ENCODE measurements at places on chromosomes 4 and X.
A peak's percentile ranks its signal among the peaks of the same experiment; 100 is the strongest.

- no peak for DNase-seq
Measured at GRCh38 chrX:13180807-13181206, 136.4 kb upstream of the FAM9C start.

GRCh38 chr4:85127653-85128052 is 161.2 kb upstream of the WDFY3 start:
- no peak for DNase-seq

- no peak for DNase-seq
Measured at GRCh38 chr4:165294907-165295306, 32.6 kb upstream of the MSMO1 start.

- DNase-seq: no peak
Measured at GRCh38 chr4:184548316-184548647, 73.9 kb upstream of the IRF2 start.

- DNase-seq: no peak
Measured at GRCh38 chrX:19670321-19670750, 155.0 kb upstream of the MAP3K15 start.

DNA sequence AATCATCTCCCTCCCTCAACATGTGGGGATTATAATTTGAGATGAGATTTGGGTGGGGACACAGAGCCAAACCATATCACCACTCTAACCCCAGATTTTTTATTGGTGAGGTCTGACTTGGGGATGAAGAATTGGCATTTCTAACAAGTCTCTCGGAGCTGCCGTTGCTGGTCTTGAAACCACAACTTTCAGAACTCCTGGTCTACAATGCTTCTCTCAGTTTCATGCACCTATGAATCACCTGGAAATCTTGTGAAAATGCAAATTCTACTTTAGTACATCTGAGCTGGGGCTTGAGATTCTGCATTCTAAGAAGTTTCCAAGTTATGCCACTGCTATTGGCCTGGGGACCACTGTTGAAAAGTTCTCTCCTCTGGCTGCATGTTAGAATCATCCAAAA is 78.6 kb downstream of the PALLD start:
- DNase-seq: no peak

- no peak for DNase-seq
Measured at GRCh38 chr4:139764182-139764581, 98.6 kb downstream of the MGST2 start.

DNA sequence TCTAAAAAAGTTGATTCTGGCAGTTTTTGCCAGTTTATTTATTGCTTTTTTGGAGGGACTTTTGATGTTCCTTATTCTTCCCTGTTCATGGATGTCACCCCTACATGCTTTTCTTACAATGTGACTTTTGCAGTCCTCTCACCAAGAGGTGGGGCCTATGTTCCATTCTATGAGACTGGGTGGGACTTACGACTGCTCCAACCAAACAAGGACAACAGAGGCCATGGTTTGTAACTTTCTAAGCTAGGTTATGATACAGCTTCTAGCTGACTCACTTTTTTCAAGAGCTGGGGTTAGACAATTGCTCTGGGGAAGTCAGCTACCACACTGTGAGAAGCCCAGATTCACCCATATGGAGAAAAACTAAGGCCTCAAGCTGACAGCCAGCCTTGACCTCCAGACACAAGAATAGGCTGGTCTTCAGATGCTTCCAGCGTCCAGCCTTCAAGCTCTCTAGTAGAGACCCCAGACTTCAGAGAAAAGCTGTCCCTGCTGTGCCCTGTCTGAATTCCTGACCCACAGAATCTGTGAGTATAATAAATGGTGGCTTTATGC is 39.5 kb downstream of the ENOPH1 start:
- DNase-seq: no peak

DNA sequence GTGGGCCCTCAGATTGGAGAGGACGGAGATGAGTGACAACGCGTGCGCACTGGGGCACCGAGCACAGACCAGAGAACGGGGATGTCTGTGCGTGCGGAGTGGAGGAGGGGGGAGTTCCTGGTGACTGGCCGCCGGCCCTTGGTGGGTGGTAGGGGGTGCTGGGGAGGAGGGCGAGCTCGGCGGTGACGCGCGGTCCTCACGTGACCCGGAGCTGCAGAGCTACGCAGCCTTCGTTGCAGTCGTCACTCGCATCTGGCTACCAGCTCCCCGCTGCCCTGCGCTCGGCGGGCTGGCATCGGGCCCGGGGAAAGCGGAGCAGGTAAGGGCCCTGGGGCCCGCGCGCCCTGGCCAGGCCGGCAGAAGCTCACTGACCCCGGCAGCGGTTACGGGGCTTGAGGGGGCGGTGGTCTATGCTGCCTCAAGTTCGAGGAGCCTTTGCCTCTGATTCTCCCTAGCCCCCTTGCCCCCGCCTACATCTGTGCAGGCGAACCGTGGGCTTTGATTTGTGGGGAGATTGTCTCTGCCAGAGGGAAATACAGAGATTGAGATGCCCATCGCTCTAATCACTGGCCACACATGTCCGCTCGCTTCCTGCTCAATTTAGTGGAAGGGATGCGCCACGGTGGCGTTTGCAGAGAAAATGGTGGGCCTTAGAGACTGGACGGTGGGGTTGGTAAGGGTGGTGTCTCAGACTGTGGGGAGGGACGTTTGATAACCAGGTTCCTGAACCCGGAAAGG is at the start of gene ARMCX4:
Gene ARMCX4, plus strand, starts transcription at position 245 of the 738 bp plus-strand sequence. CDS start 3,134 bp downstream, outside the sequence.
- no peak for DNase-seq

- DNase-seq: peak; percentile 42
Measured at GRCh38 chr4:184529283-184529682, 54.9 kb upstream of the IRF2 start.

GRCh38 chr4:1570291-1571164 is 113.6 kb downstream of the FAM53A start:
- DNase-seq: no peak

DNA sequence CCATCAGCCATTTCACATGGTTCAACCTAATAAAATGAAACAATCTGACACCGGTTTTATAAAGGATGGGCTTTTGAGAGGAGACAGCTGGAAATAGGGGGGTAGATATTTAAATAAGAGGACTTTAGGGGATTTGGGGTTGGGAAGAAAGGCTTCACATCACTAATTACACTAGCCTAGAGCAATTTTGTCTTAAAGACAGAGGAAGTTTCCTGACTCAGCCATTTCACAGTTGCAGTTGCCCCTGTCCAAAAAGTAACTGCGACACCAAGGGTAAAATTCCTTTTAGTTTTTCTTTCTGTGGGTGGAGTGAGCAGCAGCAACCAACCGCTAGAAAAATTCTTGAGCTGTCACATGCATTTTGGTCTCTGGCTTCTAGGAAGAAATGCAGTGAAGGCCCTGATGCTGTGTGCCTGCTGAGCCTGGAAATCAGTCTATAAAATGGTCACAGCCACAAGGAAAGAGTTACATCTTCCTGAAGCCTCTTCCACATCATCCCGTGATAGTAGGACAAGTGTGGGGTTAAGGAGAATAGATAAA is 233.6 kb downstream of the ZNF674 start:
- DNase-seq: no peak

- no peak for DNase-seq
Measured at GRCh38 chr4:181046809-181047208, 1196.4 kb upstream of the TENM3 start.

- no peak for DNase-seq
Measured at GRCh38 chr4:146485968-146486367, 35.8 kb downstream of the SLC10A7 start.

GRCh38 chrX:80293354-80293753 is 126.9 kb upstream of the TENT5D start:
- no peak for DNase-seq

DNA sequence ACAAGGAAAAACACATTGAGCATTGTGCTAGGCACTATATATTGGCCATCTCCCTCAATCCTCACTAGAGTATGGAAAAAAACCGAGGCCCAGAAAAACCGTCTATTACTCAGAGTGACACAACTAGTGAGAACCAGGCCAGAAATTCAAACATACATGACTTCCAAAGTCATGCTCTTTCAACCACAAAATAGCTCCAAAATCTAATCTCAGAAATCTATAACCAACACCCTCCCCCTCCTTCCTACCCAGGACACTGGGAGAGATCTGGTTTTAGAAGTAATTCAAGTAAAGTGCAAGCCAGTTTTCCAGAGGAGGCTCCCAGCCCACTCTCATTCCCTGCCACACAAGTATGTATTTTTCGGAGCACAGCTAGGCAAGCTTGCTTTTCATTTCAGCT is 7.6 kb downstream of the HS3ST1 start:
- no peak for DNase-seq

- no peak for DNase-seq
Measured at GRCh38 chrX:120653000-120653399, 23.1 kb upstream of the C1GALT1C1 start.

DNA sequence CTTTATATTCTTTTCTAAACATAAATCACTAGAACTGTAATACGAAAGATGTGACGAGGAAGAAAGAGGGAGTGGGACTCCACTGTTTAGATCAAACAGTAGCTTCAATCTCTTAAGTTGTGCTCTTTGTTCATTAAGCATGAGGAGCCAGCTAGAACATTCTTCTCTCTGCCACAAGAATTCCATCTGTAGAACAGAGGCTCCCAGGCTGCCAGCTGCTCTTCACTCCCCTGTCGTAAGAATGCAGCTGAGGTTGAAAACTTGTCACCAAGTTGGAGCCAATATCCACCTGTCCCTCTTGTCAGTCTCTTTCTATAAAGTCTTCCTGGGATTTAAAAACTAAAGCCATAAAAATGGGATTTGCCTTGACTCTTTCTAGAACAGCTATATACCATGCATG is 65.0 kb upstream of the SEC24B start:
- DNase-seq: no peak

GRCh38 chr4:97582890-97583289 is 560.4 kb downstream of the STPG2 start:
- no peak for DNase-seq

DNA sequence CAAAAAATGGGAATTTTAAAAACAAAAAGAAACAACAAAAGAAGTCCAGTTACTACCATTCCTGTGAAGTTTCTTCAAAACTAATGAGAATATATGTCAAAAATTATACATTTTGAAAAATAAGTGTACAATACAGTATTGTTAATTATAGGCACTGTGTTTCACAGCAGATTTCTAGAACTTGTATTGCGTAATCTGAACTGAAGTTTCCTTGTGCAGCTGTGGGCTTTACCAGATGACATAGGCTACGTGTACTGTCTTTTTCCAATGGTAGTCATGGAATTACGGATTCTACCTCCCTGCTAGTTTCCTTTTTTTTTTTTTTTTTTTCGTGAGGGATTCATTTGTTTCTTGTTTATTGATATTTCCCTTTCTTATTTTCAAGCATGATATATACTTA is 113.8 kb upstream of the GABRA2 start:
- DNase-seq: no peak

DNA sequence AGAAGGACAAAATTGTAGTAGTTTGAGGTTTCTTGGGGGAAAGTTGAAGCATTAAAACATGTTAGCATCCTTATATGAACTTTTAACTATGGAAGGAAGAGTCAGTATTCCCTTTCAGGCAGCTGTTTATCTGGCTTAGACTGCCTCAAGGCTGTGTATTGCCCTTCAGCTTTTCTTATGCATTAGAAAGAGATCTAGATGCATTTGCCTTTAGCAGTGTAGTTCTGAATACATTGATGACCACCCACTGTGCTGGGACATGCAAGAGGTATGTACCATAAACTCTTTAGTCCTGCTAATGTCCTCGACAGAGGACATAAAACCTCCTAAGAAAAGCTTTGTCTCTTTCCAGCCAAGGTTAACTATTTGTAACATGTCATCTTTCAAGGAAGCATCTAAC is 2.9 kb downstream of the FAM200B start:
- DNase-seq: no peak

DNA sequence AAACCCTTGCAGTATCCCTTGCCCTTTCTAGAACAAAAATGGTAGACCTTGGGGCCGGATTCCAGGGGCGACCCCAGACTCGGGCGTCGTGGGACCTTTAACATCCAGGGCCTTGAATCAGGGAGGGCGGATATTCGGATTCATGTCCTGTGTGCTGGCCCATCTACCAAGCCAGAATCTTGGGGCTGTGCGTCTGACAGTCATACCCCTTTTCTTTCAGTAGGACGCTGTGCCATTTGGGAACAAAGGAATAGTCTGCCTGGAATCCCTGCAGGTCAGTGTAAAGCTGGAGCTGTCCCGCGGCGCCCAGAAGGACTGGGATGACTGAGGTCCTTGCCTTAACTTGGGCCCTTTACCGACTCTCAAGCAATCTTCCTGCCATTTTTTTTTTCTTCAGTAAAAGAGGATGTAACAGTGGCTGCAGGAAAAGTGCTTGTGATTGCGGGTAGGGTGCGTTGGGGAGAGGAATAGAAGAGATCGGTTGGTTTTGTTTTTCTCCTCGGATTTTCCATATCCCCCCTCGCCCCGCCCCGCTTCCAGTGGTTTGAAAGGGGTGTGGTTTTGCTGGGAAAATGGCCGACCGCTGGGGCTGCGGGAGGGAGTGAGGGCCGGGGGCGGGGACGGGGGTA is 518 bp downstream of the ARMCX1 start:
- no peak for DNase-seq

GRCh38 chrX:63761639-63762038 is 23.4 kb downstream of the ARHGEF9 start:
- no peak for DNase-seq

DNA sequence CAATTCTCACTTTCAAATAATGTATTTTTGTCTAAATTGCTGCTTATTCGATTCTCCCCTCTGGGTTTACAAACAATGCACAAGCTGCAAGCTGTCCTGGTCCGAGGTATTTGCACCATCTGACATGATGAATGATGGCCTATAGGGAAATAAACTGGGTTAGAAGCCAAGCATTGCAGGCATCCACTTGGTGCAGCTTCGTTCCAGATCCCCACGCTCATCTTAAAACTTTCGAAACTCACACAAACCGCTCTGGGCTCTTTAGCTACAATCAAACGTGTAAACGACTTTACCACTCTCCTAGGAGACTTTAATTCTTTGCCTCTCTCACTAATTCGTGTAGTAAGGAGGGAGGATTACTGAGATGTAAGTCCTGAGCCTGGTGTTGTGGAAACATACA is 19.0 kb downstream of the PHKA2 start:
- no peak for DNase-seq

DNA sequence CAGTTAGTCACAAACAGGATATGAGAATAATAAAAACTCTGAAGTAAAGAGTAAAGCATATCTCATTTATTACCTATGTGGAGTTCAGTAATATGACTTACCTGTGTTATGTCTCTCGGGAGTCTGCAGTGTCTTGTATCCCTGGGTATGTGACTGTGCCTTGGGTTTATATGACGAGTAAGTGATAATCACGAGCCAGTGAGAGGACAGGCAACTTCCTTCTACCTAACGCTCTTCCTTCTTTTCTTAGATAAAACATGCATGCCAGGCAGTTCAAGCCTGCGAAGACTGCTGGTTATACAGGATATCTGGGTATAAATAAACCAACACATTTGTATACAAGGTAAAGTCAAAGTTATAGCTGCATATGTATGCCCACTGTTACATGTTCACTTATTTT is at the start of gene HPGDS:
Gene HPGDS, minus strand, starts transcription at position 143 of the 400 bp plus-strand sequence. CDS start 8,207 bp downstream, outside the sequence.
- peak; percentile 44 for DNase-seq

GRCh38 chr4:4667622-4668081 is 125.8 kb upstream of the STX18 start:
- DNase-seq: no peak

- DNase-seq: no peak
Measured at GRCh38 chr4:122861172-122861943, 34.7 kb downstream of the FGF2 start.

DNA sequence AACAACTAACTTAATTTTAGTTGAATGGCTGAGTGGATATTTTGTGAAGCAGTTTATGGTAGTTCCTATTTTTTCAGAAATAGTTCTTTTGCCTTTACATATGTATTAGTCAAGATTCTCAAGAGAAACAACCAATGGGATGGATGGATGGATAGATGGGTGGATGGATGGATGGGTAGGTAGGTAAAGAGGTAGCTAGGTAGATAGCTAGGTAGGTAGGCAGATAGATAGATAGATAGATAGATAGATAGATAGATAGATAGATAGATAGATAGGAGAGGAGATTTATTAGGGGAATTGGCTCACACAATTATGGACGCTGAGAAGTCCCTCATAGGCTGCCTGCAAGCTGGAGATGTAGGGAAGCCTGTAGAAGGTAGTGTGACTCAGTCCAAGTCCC is 74.0 kb upstream of the NUDT6 start:
- no peak for DNase-seq
